T-cell (primary cell): ENCODE measurements at places on chromosomes 7 and 10.

- no peaks in the 10 kb centered on the region for H3K36me3 ChIP-seq
- no peaks in the 10 kb centered on the region for H3K27me3 ChIP-seq
- DNase-seq: no peak
- H3K4me3 ChIP-seq: no peak overlapping the region
- H3K4me1 ChIP-seq: no peaks in the 10 kb centered on the region
These were observed 27.7 kb upstream of the PHYHIPL start for GRCh38 chr10:59148701-59149100.

GRCh38 chr7:67341153-67341768 lies 344.6 kb downstream of the TYW1 start:
- DNase-seq: no peak
- peaks cover 14% of the 10 kb centered on the region for H3K36me3 ChIP-seq
- peaks cover 3% of the 10 kb centered on the region for H3K27me3 ChIP-seq
- no peaks in the 10 kb centered on the region for H3K4me1 ChIP-seq

DNA sequence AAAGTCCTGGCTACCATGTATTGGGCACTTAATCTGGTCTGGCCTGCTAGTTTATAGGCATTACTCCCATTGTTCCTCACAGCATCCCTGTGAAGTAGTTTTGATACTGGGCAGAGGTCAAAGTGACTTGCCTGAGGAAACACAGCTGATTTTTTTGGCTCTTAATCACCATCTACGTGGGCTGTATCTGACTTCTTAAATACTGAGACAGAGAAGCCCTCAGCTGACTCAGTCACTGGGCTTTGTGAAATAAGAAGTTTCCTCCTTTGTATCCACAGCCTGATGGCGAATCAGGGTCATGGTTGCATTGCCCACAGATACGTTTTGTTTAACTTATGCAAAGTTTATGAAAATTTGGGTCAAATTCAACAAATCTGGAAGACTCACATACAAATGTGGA lies 13.2 kb downstream of the TACR2 start:
- H3K4me3 ChIP-seq: no peak overlapping the region
- H3K27ac ChIP-seq: no peak overlapping the region
- DNase-seq: no peak
- peaks cover 46% of the 10 kb centered on the region for H3K36me3 ChIP-seq
- H3K27me3 ChIP-seq: no peaks in the 10 kb centered on the region

GRCh38 chr10:87066178-87066577 lies 28.5 kb downstream of the GLUD1 start:
- H3K4me1 ChIP-seq: no peaks in the 10 kb centered on the region
- no peaks in the 10 kb centered on the region for H3K27me3 ChIP-seq
- H3K36me3 ChIP-seq: peaks cover 7% of the 10 kb centered on the region
- H3K4me3 ChIP-seq: no peak overlapping the region
- DNase-seq: no peak

- no peaks in the 10 kb centered on the region for H3K27me3 ChIP-seq
- H3K4me1 ChIP-seq: no peaks in the 10 kb centered on the region
- H3K27ac ChIP-seq: no peak overlapping the region
- no peaks in the 10 kb centered on the region for H3K36me3 ChIP-seq
- DNase-seq: no peak
- H3K4me3 ChIP-seq: no peak overlapping the region
These were observed 776.4 kb downstream of the GATA3 start for GRCh38 chr10:8830876-8831275.
